HFFc6 (cell line): ENCODE measurements at places on chromosomes 16 and 17. TPM values are rescaled to one million over a fixed set of nuclear protein-coding genes. Genes with fewer than 3 reads are reported as not detected.

- no peak for DNase-seq
These were observed 6.5 kb downstream of the TFAP4 start for GRCh38 chr16:4266372-4266771.

- no peak for DNase-seq
These were observed 9.0 kb downstream of the ATAD5 start for GRCh38 chr17:30840771-30841170.

Gene TBC1D3K
- total RNA-seq = not detected in 2 replicates

Gene EME1
- total RNA-seq = 4.0 to 8.0 TPM (median 6.0 TPM) in 3 replicates

- DNase-seq = no peak
These were observed 313.8 kb downstream of the C16orf95 start for GRCh38 chr16:87003414-87003755.
